ENCODE measurements at places on chromosomes 16 and 17.

GRCh38 chr17:64261417-64262145, 1.5 kb downstream of the TEX2 start:
- DNase-seq: no peak

DNA sequence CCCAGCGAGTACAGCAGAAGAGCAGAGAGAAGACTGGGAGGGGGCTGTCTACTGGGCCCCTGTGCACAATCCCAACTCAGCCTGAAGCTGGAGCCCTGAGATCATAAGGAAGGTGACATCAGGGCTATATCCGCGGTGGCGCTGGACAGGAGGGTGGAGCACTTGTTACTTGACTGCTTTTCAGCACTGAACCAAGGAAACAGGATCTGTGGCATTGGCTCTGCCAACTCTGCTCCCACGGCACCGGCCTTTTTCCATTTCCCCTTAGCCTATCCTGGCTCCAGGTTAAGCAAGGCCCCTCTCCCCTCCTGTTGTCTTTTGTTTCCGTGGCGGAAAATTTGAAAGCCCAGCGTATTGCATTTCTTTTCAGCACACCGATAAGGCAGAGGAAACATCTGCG, 125.0 kb upstream of the IRX3 start:
- peak; percentile 56 for DNase-seq

DNA sequence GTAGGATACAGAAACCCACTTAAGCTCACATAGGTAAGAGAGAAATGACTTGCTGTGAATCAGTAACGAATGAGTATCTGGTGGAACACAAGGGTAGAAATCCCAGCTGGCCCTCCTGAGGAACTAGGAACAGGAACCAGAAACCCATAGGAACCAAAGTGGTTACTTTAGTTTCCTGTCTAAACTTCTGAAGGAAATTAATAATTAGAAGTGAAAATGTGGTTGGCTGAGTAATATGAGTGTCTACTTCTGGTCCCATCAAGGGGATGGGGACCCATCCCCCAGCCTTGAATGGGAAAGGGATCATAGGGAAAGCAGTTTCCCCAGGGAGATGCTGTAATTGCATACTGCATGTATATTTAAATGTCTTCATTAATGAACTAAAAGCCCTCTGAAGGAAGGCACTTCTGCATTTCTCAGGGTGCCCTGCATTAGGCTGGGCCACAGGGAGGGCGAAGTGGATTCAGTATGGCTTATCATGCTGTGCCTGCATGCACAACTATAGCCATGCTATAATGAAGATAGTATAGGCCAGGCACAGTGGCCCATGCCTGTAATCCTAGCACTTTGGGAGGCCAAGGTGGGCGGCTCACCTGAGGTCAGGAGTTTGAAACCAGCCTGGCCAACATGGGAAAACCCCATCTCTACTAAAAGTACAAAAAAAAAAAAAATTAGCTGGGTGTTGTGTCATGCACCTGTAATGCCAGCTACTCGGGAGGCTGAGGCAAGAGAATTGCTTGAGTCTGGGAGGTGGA, 45.6 kb downstream of the CYB5B start:
- no peak for DNase-seq

DNA sequence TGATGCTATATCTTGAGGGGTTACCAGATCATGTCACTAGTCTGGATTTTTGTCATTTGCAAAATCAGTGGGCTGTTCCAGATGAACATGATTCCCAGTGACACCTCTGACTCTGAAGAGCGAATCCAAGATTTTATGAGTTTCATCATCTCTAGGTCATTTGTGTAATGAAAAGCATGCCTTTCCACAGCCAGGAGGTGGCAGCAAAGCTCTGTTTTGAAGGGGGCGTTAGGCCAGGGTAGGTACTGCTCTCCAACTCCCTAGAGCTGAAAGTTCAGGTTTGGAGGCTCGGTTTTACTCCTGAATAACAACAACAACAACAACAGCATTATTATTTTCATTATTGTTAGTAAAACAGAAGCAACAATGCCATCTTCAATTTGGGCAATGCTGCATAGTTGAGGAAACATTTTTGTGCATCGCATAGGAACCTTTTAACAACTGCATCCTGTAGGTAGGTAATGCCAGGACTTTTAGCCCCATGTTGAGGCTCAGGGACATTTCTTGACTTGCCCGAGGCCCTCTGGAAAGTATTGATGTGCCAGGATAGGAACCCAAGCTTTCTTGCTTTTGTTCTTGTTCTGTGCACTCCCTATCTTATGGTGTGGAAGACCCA, 77.0 kb downstream of the MYH13 start:
- peak; percentile 80 for DNase-seq

- no peak for DNase-seq
These were observed 1.5 kb upstream of the GPRC5C start for GRCh38 chr17:74430385-74430705.
